Fibroblast of villous mesenchyme (primary cell): ENCODE measurements at places on chromosomes 7 and 10. TPM values are rescaled to one million over a fixed set of nuclear protein-coding genes. Genes with fewer than 3 reads are reported as not detected.

DNA sequence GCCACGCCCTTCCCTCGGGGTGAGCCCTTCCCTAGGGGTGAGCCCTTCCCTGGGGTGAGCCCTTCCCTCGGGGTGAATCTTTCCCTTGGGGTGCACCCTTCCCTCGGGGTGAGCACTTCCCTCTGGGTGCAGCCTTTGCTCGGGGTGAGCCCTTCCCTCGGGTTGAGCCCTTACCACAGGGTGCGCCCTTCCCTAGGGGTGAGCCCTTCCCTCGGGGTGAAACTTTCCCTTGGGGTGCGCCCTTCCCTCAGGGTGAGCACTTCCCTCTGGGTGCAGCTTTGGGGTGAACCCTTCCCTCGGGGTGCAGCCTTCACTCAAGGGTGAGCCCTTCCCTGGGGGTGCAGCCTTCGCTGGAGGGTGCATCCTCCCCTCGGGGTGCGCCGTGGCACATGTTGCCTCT lies 34.6 kb upstream of the INSIG1 start:
- DNase-seq: no peak

- DNase-seq: peak; percentile 72
Observed at GRCh38 chr7:111650456-111650999, 88.2 kb upstream of the IMMP2L start.

- peak; percentile 86 for DNase-seq
Observed at GRCh38 chr7:44634839-44635591, 28.6 kb downstream of the OGDH start.

GRCh38 chr7:156691764-156692163 lies 51.2 kb downstream of the RNF32 start:
- DNase-seq: no peak

- DNase-seq: no peak
Observed at GRCh38 chr7:77488986-77489385, 48.1 kb upstream of the PTPN12 start.

Gene SORBS1
- total RNA-seq: 8.2 and 13.2 TPM in 2 replicates

Gene VSTM4
- total RNA-seq: 4.7 and 6.4 TPM in 2 replicates

Gene SLIT1
- under 0.01 TPM in 1 of 2 replicates, not detected in the other for total RNA-seq
